ENCODE measurements at places on chromosomes 11 and 22. TPM values are rescaled to one million over a fixed set of nuclear protein-coding genes. Genes with fewer than 3 reads are reported as not detected.

DNA sequence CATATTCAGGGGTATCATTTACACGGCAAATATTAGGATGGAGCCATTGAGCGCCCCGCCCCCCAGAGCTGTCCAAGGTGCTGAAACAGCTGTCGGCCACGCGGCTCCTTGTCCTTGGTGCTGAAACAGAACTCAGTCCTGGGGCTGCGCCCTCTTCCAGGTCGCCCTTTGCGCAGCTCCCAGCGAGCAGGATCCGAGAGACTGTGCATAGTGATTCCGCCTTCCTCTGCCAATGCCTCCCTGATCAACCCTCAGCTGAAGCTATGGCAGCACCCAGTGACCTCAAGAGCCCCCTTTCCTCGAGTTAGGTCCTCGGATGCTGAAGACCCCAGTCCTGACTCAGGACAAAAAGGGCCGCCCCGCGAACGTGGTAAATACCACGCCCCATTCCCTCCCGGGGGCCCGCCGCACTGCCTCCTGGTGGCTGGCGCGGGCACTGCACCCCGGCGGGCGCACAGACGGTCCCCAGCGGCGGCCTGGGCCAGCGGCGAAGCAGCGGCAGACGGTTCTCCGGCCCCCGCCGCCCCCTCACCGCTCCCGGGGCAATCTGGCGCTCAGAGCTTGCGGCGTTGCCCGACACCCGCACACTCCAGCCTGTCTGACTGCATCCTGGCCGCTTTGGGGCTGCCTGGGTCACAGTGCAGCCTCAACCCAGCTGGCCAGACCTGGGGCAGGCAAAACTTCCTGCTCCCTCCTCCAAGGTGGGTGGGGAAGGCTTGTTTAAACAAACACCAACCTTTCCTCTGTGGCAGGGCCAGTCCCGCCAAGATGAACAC is 13.4 kb downstream of the SYT7 start:
- DNase-seq = peak; percentile 72

DNA sequence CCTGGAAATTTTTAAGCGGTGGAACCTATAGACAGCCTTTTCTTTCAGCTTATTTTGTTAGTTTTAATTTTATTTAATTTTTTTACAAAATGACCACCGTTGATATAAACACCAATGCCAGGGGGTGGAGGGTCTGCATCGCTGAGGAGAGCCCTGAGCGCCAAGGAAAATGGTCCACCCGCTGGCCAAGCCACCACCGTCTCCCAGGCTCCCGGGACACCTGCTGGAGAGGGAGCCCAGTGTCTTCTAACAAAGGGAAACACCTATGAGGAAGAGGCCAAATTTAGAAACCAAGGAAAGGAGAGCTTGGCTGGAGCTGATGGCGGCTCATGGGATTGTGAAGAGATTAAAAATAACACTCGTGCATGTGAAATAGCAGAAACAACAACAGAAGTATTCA is 288 bp upstream of the KRTAP5-8 start:
- DNase-seq = no peak

DNA sequence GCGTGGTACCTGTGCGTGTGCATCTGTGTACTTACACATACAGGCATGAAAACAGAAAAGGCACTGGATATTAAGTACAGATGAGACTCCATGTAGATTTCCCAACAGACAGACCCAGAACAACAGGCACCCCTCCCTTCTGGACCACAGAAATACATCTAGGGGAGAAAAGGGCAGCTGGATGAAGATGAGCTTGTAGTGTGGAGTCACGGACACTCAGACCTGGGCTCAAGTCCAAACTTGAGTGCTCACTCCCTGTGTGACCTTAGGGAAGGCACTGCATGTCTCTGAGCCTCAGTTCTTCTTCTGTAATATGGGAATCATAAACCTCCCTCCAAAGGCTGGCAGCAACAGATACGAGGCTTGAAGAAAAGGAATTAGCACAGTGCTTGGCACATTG is 108.9 kb downstream of the GALNT18 start:
- DNase-seq = no peak

GRCh38 chr22:49820984-49821383 is 6.7 kb downstream of the BRD1 start:
- no peak for DNase-seq

GRCh38 chr11:86743223-86744118 is 56.9 kb upstream of the PRSS23 start:
- no peak for DNase-seq

- DNase-seq = no peak
Observed at GRCh38 chr11:1448882-1449281, 37.7 kb downstream of the MOB2 start.

GRCh38 chr11:57761301-57762234 is at the start of gene CTNND1:
Gene CTNND1, plus strand, starts transcription at chr11:57761802. Its CDS starts 29,677 bp downstream, at chr11:57791479.
- DNase-seq = peak; percentile 97

MPZL2 gene
- polyA plus RNA-seq = 28.3 TPM

DNA sequence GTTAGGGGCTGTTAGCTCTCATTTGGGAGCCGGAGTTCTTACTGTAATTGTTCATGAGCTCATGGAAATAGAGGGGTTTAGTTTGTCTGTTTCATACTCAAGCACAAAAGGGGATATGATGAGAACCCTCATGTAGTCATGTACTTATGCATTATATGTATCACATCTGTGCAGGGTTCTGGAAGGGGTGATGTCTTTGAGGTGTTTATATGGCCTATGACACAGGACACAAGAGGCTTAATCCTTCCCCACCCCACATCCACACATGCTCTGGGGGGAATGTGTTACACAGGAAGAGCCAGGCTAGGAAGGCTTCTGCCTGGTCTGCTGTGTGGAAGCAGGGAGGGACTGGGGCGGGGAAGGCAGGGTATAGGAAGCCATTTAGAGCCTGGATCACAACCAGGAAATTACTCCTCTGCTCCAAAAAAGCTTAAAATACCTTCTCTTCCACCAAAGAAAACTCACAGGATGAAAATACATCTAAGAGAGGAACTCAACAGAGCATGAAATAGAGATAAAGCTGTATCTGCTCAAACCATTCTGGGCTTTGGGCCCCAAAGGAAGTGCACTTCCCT is 316.1 kb downstream of the TMEM135 start:
- no peak for DNase-seq

DNA sequence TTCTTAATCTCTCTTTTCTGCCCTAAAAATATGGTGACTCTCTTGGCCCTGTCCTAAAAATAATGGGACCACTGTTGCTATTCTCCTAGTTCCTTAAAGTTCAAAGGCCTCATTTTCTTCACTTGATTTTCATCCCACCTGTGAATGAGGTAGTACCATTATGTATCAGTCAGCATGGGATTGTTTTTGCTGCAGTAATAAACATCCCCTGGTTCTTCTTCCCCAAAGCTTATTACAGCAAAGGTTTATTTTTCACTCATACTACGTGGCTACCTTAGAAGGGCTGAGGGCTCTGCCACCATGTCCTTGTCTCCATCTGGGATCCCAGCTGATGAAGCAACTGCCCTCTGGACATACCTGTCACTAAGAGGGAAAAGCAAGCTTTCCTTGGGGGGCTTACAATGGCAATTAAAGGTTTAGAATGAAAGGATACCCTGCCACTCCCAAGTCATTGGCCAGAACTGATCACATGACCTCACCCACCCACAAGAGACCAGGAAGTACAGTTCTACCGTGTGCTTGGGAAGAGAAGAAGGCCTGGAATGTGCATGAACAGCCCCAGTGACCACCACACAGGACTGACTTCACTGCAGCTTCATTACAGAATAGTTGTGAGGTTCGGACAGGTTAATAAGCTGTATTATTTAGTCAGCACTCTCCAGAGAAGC is 7.8 kb downstream of the TTC38 start:
- DNase-seq = no peak

GRCh38 chr11:17371614-17372013 is 16.8 kb downstream of the KCNJ11 start:
- DNase-seq = no peak

DNA sequence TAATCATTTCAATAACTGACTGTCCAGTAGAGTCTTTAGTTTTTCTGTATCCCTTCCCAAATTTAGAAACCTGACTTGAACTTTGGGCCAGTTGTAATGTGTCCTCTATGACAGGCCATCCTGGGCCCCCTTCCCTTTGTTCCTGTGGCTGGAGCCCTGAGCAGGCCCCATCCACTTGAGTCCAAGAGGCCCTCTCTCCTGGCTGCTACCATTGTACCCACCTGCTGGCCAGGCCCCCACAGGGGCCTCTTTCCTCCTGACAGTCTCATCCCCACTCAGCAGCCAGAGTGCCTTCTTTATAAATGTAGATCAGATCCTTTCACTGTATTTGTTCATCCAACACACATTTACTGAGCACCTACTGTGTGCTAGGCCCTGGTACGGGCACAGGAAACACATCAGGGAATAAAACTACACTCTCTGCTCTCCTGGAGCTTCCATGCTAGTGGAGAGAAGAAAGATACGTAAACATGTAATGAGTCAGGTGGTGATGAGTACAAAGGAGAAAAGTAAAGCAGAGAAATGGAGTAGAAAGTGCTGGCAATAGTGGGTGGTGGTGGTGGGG is 2.7 kb upstream of the LRP5 start:
- no peak for DNase-seq

CLDN5 gene
- polyA plus RNA-seq = 17.5 TPM

DNA sequence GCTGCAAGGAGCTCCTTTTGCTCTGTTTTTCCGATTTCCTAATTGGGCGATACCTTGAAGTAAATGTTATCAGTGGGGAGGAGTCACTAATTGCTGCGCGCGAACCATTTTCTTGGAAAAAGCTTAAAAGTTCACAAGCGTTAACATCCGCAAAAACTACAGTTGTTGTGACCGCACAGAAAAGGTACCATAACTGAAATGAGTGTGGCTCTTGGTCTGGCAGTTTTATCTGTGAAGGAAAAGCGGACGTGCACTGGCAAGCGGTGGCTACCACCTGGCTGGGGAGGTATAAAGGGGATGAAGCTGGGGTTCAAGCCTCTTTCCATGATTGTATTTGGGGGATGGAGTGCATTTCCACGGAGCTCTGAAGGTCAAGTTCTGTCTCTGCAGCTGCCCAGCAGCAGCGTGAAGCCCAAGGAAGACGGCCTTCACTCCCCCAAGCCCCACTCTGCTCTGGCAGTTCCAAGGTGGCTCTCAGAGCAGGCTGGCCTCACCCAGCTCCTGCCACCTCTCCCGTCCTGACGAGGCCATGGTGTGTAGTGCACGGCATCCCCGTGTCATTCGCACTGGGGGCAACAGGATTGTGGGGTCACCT is 27.5 kb downstream of the MOV10L1 start:
- DNase-seq = no peak

DNA sequence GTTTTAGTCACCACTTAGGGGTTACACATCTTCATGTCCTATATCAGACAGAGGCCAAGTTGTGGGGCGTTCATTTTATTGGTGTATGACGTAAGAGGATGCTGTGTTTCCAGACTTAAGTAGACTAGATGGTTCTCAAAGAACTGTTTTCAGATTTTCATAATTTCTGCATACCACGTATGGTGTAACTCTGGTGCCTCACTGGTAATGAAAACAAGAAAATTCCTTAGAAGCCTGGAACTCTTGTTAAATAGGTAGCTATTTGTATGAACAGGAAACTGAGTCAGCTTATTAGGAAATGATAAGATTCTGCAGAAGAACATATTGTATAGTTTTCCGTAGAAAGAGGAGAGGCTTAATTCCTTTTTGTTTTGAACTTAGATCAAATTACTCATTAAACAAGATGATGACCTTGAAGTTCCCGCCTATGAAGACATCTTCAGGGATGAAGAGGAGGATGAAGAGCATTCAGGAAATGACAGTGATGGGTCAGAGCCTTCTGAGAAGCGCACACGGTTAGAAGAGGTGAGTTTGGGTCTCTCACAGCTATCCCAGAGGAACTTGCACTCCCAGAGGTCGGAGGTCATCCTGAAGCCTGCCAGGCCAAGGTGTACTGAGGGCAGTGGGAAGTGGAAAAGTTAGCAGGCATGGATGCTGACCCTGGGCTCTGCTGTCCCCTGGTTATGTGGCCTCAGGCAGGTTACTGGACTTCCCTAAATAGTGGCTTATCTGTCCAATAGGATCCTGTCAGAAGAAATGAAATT is 3.9 kb downstream of the CDC45 start:
- DNase-seq = no peak

GRCh38 chr22:17265649-17266248 is 46.5 kb upstream of the ADA2 start:
- DNase-seq = no peak

DNA sequence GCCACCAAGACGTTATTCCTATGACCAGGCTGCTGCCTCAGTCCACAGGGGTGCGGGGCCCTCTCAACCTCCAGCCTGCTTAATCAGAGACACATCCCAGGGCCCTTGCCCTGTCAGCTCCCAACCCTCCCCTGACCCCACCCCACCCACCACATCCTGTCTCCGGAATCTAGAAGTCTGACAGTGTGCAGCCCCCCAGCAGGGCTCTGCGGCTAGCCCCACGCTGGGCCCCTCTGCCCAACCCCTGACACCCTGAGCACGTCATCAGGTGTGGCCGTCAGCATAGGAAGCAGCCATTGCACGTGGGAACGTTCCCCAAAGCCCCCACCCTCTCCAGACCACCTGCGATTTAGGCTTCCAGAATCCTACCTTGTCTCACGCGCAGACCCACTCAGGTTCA is 34.3 kb upstream of the IGSF9B start:
- DNase-seq = no peak

C22orf42 gene
- polyA plus RNA-seq = not detected

GRCh38 chr11:57288771-57289579 is 35.8 kb downstream of the TNKS1BP1 start:
- DNase-seq = no peak

DNA sequence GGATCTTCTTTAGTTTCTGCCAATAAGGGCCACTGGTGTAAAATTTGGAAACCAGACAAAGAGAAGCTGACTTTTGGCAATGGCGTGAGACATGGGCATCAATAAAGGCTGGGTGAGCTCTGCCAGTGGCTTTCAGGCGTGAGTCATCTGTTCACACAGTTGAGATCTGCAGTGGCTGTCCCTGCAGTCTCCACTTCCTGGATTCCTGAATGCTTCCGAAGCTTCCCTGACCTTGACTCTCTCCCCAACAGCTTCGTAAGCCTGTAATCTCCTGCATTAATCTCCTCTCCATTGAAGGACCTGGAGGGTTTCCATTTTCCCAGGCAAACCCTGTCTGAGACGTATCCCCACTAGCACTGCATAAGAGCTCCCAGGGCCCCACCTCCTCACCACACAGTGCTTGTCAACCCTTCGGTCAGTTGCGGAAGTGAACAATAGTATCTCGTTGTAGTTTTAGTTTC is 574.7 kb downstream of the TBC1D22A start:
- DNase-seq = no peak

RAG1 gene
- 2.8 TPM for polyA plus RNA-seq

Measured in left kidney (tissue), 8 donors.